ENCODE measurements at places on chromosomes 7 and 10.

DNA sequence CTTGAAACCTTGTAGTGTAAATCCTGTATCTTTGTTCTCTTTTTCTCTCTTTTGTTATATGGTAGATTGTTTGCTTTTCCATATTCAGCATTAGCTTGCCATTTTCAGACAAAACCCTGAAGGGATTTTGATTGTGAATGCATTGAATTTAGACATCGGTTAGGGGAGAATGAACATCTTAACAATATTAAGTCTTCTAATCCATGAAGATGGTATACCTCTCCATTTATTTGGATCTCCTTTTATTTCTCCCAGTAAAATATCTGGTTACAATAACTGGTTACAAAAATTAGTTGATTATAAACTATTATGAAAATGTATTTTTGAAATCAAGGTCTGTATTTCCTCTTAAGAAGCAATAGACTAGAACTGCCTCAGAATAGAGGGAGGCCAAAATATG is 12.4 kb upstream of the SLK start:
- DNase-seq: no peak

GRCh38 chr10:96665306-96665705 is 55.0 kb downstream of the PIK3AP1 start:
- DNase-seq: no peak

GRCh38 chr7:3267966-3268690 is 32.9 kb upstream of the SDK1 start:
- no peak for DNase-seq

GRCh38 chr10:788796-789748 is 99.6 kb upstream of the DIP2C start:
- no peak for DNase-seq
